ENCODE measurements at places on chromosomes 4 and X.

DNA sequence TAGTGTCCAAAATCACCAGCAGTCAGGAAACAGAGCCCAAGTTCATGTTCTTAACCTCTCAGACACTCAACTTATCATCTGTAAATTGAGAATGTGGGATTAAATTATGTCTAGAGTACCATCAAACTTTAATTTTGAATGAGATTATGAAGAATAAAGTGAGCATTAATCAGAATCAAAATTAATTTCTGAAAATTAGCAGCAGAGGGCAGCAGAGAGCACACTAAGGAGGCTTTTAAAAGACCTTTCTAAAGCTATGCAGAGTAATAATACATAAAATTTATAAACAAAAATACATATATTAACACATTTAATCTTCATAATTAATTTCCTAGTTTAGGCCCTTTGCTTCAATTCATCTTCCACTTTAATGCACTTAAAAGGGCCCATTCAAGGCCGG, 7.1 kb downstream of the TASL start:
- DNase-seq = no peak

DNA sequence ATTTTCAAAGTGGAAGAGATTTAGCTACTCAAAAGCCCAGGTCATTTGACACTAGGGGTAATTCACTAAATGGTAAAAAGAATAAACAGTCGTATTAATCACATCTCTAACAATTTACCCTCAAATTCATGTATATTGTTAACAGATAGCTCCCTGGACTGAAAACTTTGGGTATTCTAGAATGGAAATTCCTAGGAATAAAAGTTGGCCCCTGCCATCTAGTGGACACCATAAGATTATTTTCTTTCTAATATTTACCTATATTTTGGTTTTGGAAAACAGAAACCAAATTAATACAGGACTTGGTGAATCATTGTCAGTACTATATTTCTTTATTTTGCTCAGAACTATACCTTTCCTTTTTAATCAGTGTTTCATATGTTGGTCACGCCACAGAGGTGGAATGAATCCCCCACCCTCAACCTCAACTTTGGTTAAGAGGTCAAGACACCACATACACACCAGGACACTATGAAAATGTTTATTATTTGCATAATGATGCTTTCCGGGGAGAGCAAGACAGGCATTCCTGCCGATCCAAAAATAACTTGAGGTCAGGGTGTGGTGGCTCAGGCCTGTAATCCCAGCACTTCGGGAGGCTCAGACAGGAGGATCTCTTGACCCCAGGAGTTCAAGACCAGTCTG, 96.2 kb upstream of the APOOL start:
- DNase-seq = no peak

GRCh38 chr4:19971829-19972228, 279.9 kb upstream of the SLIT2 start:
- no peak for DNase-seq

GRCh38 chrX:130636277-130636676, 234.5 kb downstream of the RBMX2 start:
- DNase-seq = no peak

GRCh38 chr4:6338175-6338950, 68.7 kb downstream of the WFS1 start:
- no peak for DNase-seq

DNA sequence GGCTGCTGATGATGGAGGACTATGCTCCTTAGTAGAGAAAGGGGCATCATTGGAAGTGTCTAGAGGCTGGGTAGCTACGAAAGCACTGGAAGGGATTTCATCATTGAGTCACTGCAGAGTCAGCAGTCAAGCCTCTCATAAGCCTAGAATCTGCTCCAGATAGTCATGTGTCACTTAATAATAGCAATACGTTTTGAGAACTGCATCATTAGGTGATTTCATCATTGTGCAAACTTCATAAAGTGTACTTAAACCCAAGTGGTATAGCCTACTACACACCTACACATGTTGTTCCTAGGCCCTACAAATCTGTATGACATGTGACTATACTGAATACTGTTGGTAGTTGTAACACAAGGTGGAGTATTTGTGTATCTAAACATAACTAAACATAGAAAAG, 165.6 kb downstream of the PTTG2 start:
- no peak for DNase-seq

- no peak for DNase-seq
Measured at GRCh38 chrX:20315140-20315539, 48.4 kb upstream of the RPS6KA3 start.

DNA sequence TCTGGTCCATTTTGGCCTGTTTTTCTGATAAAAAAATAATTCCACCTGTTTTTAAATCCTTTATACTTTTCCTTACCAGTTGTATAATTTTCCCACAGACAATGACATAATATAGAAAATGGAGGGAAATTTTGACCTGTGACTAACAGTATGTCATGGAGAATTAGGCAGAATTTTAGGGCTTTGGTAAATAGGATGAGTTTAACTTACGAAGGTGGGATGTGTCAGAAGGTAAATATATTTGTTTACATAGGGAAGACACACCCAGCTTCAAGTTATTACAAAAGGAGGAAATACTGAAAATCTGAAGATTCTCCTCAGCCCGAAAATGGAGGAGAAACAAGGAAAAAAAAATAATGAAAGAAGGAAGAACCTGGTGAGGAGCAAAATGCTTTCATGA, 64.6 kb upstream of the PPP3CA start:
- no peak for DNase-seq

GRCh38 chr4:38762560-38762959, 20.2 kb downstream of the TLR10 start:
- no peak for DNase-seq

DNA sequence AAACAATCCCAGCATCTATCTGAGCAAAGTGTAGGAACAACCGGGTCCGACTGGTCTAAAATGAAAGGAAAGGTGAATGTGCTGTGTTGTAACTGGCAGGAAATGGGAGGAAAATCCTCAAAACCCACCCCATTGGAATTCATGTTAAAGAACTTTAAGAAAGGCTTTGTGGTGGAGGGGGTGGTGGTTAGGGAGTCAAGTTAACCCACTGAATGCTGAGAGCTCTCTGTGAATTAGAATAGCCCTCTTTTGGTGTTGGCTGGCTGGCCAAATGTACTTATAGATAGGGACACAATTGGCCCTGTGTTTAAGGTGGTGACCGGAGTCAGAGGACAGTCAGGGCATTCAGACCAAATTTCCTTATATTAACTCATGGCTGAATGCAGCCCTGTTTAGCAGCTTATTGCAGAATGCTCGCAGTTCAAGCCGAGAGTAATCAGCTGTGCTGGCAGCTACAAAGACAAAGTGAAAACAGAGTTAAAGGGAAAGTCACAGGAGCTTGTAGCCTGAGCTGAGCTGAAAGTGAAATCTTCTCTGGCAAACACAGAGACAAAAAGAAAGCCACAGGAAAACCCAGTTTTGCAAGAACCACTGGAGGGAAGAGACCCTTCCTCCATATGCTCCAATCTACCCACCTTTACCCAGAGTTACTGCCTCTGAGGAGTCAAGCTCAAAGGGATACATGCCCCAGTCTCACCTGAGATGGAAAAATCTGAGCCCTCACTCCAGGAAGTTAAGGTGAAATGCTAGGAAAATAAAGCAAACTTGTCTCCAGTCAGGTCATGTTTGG, 38.5 kb upstream of the UGT2B7 start:
- no peak for DNase-seq

DNA sequence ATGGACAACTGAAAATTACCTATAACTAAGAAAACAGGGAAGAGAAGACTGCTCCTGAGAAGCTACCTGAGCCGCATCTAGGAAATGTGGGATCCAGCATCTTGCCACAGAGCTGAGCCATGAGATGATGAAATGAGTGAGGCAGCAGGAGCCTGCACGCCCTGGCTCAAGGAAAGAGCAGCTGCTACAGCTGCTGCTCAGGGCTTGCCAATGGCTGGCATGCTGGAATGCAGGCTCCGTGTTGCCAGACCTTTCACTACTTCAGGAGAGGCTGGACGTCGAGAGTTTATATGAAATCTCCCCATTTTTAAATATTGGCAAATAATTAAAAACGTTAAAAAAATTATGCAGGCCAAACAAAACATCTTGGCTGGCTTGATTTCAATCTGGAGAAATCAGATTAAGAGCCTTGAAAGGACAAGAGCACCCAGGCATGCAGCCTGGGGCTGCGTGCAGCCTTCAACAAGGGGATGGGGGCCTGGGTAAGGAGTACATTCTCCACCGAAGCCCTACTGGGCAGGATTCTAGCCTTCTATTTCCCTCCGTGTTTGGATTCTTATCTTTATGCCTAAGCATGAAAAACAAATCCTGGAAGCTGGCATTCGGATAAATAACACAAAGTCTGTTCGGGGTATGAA, 227.6 kb downstream of the NR3C2 start:
- DNase-seq = no peak

DNA sequence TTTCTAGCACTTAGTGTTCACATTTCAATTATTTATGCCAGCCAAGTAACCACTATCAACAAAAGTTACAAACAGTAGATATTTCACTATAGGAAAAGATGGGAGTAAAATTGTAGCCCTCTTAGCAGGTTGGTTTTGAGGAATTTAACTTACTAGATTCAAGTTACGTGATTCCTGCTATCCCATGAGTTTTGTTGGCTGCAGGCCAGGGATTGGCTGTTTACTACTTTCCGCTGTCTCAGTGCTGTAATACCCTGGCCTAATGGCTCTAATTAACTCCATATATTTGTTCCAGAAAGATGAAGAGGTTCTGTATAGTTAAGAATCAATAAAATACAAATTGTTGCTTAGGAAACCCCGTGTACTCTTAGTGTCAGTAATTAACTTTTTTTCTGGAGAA, 55.5 kb upstream of the MAGED1 start:
- DNase-seq = no peak

GRCh38 chrX:39899059-39899458, 198.7 kb downstream of the BCOR start:
- no peak for DNase-seq

GRCh38 chr4:93299118-93299517, 529.4 kb upstream of the ATOH1 start:
- no peak for DNase-seq
